Left colon (tissue), 2 donors: ENCODE measurements at places on chromosomes 7 and 10. TPM values are rescaled to one million over a fixed set of nuclear protein-coding genes. Genes with fewer than 3 reads are reported as not detected.

- no peak for DNase-seq
Measured at GRCh38 chr10:26690731-26691475, 6.6 kb upstream of the PDSS1 start.

DNA sequence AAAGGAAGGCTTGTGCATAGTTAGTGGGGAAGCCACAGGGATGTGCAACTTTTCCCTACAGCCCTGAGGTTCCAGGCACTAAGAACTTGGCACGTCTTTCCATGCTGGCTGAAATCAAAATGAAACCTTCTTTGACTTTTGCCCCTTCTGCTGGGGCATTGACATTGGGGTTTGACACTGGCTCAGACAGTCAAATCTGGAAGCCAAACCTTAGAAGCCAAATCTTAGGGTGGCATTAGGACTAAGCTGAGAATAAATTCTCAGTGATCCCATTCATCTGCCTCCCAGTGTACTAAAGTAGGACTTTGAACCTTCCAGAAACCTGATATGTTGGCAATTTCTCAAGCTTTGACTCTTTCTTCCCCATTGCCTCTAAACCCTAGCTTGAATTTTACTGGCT, 31.3 kb upstream of the INSYN2A start:
- no peak for DNase-seq

EN2 gene
- not detected for total RNA-seq

FGL2 gene
- total RNA-seq, result 18.8 TPM

NPC1L1 gene
- not detected for total RNA-seq

GRCh38 chr10:91992031-91992430, 68.5 kb downstream of the BTAF1 start:
- no peak for DNase-seq

DNA sequence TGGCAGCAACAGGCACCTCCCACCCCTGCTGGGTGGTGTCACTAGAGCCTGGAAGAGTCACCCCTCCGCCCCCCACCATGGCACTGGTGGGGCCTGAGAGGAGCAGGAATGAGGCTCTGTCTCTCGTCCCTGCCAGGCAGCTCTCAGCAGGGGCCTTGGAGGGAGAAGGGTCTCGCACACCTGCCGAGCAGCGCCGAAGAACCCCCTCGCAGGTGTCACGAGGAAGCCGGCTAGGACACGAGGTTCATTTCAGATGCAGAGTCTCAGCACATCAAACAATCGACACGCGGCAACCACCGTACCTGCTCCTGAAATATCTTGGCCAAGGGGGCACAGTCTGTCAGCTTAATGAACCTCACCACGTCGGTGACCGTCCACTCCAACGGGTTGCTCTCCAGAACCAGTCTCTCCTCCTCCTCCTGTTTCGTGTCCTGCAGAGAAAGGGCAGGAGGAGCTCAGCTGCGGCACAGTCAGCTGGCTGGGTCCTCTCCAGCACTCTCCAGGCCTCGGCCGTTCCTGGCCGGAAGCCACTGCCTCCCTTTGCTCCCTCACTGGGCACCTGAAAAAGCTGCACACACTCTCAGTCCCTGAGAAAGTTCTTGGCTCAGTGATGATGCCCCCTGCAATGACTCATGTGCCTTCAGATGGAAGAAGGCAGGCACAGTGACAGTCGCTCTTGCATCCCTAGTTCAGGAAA, 240.1 kb downstream of the SFMBT2 start:
- no peak for DNase-seq

HOXA7 gene
- 30.2 TPM for total RNA-seq

FAM25C gene
- not detected for total RNA-seq

OGDH gene
- 174 TPM for total RNA-seq

DNA sequence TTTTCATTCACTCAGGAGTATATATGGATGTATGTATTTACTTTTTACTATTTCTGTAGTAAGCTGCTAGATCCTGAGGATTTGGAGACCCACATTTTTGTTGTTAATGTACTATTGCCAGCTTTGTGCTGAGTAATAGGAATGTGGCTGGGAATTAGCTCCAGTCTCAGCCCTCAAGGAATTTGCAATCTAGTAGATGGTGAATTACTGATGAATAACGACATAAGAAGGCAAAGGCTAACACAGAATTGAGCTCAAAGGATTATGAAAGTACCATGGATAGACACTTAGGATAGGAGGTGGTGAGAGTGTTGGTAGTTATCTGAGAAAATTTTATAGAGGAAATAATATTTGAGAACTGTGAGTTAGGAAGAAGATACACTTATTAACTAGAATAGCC, 19.9 kb downstream of the CASD1 start:
- no peak for DNase-seq

MEIG1 gene
- not detected for total RNA-seq

- no peak for DNase-seq
Measured at GRCh38 chr7:41328131-41328530, 374.8 kb downstream of the INHBA start.

ASB13 gene
- total RNA-seq, result 50.7 TPM

GIMAP7 gene
- total RNA-seq, result 8.7 TPM

ACTL6B gene
- 0.42 TPM for total RNA-seq

DNA sequence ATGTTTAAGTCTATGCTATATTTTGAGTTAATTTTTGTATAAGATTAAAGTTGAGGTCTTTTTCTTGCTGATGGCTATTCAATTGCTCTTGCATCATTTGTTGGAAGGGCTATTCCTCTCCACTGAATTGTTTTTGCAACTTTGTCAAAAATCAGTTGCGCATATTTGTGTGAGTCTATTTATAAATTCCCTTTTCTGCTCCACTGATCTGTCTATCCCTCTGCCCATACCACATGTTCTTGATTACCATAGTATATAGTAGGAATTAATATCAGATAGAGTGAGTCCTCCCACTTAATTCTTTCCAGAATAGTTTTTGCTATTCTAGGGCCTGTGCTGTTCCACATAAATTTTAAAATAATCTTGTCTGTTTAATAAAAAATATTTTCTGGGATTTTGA, 152.4 kb upstream of the ADCY1 start:
- no peak for DNase-seq
